Thoracic aorta (tissue), 2 donors: ENCODE measurements at places on chromosomes 13 and 19. TPM values are rescaled to one million over a fixed set of nuclear protein-coding genes. Genes with fewer than 3 reads are reported as not detected.

SYNGR4 gene
- not detected for total RNA-seq

CEACAM16 gene
- not detected for total RNA-seq

- DNase-seq = no peak
Measured at GRCh38 chr13:99908140-99908803, 63.3 kb downstream of the ZIC5 start.

DNA sequence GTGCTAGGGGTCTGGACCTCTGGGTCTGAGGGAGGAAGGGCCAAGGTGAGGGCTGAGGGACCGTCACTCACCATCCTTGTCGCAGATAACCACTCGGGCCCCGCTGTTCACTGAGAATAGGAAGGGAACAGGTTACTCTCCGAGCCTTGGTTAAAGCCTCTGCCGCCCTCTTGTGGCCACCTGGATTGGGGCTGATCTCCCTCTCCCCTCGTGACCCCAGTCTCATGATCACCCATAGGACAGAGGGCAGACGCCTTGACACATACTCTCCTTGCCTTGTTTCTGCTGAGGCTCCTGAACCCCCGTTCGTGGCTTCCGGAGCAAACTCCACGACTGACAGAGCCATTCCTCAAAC, 580 bp downstream of the HSD17B14 start:
- DNase-seq = peak; percentile 80

GRCh38 chr13:97566907-97567306, 132.9 kb downstream of the RAP2A start:
- DNase-seq = no peak
